ENCODE measurements at places on chromosomes 13 and 19.

DNA sequence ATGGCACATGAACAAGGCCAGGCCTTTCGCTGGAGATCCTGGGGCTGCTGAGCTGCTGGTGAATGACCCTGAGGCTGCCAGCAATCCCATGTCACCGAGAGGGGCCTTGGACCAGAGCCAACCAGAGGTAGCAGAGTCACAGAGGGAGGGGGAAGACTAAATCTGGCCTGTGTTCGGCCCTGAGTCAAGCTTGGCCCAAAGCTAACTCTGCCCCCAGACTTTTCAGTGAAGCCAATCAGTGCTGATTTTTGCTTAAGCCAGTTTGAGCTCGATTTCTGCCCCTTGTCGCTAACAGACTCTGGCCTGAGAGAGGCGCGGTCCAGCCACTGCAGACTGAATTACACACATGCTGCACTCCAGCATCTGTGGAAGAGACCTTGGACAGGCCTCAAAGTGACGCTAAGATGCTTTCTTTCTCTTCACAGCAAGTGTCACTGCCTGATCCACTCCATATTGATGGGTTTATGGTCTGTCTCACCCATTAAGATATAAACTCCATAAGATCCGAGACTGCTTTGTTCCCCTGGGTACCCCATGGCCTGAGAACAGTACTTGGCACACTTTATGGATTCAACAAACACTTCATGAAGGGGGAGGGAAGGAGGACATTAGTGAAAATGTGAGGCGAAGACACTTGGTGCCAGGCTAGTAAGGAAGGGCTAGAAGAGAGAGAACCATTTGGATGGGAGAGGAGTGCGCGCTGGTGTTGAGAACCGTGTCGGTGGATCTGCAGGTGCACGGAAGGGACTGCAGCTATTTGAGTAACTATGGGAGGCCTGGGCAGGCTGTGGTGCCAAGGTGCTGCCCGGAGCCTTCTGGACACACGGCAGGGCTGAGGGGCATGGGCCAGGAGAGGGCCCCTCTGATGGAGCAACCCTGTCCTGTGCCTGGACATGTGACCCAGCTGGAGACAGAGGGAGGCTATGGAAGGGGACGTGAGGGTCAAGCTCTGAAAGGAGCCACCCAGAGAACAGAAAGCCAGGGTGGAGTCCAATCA lies 17.6 kb downstream of the RANBP3 start:
- DNase-seq: no peak

- DNase-seq: no peak
Measured at GRCh38 chr13:39037410-39037879, 444 bp downstream of the PROSER1 start.

DNA sequence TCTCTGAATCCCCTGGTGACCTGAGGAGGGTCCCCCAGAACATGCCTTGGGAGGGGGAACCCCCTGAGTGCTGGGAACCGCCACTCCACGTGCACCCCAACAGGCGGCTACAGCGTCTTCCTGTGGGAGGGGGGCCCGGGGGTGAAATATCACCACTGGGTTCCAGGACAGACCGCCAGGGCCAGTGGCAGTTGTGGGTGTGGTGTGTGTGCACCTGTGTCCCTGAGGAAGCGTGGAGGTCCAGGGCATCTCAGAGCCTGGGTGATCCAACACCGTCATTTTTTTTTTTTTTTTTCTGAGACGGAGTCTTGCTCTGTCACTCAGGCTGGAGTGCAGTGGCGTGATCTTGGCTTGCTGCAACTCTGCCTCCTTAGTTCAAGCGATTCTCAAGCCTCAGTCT lies 4.2 kb downstream of the ADGRE5 start:
- no peak for DNase-seq

- DNase-seq: peak; percentile 20
Measured at GRCh38 chr13:112451512-112452379, 75.6 kb downstream of the SPACA7 start.

GRCh38 chr13:95920485-95920884 lies 132.7 kb downstream of the UGGT2 start:
- no peak for DNase-seq

- DNase-seq: no peak
Measured at GRCh38 chr19:35457173-35457572, 9.1 kb downstream of the FFAR2 start.

GRCh38 chr19:34044021-34044420 lies 128.3 kb upstream of the LSM14A start:
- no peak for DNase-seq

DNA sequence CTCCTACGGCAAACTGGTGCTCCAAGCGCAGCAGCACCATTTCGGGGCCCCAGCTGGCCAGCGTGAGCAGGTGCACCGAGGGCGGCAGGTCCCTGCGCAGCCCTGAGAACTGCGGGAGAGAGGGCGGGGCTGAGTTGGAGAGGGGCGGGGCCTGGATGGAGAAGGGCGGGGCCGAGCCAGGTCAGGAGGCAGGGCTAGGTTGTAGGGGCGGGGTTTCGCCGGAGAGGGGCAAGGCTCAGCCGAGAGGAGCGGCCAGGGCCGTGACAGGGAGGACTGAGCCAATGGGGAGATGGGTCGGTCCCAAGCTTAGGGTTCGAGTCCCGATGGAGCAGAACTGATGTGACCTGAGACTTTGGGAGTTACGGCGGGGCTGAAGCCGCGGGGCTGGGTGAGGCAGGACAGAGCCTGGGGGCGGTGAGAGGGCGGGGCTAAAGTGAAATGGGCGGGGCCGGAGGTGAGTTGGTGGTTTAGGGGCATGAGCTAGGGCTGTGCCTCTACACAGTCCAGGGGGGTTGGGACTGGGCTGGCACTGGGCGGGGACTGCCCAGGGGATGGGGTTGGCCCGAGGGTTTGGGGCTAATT lies 19.0 kb downstream of the MAN2B1 start:
- DNase-seq: peak; percentile 82

DNA sequence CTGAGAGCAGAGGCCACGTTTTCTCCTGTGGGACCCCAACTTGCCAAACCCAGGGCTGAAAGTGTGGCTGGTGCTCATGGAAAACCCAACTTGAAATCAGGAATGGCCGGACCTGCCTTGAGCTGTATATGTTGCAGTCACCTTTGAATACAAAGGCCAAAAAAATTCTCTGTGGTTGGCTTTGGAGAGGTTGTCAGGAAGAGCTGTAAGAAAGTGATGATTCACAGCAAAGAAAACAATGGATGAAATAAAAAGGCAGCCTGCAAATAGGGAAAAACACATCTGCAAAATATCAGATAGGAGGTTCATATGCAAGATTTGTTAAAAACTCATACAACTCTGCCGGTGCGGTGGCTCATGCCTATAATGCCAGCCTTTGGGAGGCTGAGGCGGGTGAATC lies 715.8 kb downstream of the UQCRFS1 start:
- DNase-seq: no peak

GRCh38 chr19:18839465-18840287 lies 7.9 kb downstream of the UPF1 start:
- DNase-seq: peak; percentile 20

DNA sequence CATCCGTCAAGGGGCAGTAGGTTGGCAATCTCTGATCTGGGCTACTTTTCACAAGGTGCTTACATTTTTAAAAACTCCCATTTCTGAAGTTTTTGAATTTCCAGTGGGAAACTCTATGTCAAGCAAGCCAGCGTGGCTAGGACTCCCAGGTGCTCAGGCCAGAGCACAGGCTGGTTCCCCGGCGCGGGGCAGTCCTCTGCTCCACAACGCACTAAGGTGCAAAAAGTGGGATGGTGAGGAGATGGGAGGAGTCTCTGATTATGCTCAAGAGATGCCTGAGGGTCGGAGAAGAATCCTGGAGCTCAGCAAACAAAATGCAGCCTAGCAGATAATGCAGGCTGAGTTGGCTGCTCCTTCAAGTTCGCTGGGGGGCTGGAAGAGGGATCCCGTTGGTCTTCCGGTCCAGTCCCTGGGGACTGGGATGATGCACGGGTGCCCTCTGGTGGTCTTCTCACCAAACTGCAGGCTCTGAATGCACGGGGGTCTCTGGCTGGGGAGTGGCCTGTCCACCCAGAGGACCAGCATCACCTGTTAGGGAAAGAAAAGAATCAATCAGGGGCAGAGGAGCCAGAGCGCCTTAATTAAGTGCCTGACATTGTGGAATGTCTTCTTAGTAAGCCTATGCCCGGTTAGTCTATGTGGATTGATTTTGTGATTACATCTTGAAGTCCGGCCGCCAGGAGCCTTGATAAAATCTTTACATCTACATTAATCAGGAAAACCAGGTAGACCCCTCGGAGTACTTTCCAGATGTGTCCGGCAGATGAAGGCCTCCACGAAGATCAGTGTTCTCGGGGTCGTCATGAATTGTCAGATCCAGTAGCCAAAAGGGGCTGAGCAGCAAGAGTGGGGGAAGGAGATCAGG lies 244.4 kb upstream of the MAB21L1 start:
- peak; percentile 49 for DNase-seq

GRCh38 chr13:45368571-45368970 lies 27.6 kb upstream of the TPT1 start:
- no peak for DNase-seq

- DNase-seq: peak; percentile 76
Measured at GRCh38 chr19:11963566-11964355, 1.1 kb upstream of the ZNF763 start.

- DNase-seq: peak; percentile 42
Measured at GRCh38 chr13:49214917-49215376, 5.2 kb upstream of the MLNR start.

GRCh38 chr19:7355151-7355820 lies 6.5 kb downstream of the ARHGEF18 start:
- DNase-seq: peak; percentile 56

- DNase-seq: no peak
Measured at GRCh38 chr13:96898212-96898611, 96.1 kb downstream of the OXGR1 start.

DNA sequence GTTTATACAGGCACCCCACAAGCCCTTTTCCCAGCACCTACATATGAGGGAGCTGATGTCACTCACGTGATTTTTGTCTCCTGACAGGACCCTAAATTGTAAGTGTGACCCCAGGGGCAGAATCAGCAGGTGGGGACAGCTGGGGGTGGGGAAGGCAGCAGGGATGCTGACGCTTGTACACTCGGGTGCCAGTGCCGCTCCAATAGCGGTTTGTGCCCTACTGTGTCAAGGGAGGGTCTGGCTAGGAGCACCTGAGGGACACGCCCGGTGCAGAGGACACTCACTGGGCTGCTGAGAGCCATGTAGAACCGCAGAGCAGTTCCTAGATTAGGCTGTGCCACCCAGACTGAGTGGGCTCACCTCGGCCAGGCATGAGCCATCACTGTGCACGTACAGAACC lies 81.3 kb downstream of the SCGB2B2 start:
- DNase-seq: no peak

GRCh38 chr19:45995715-45996385 lies 583 bp downstream of the CCDC61 start:
- DNase-seq: no peak

DNA sequence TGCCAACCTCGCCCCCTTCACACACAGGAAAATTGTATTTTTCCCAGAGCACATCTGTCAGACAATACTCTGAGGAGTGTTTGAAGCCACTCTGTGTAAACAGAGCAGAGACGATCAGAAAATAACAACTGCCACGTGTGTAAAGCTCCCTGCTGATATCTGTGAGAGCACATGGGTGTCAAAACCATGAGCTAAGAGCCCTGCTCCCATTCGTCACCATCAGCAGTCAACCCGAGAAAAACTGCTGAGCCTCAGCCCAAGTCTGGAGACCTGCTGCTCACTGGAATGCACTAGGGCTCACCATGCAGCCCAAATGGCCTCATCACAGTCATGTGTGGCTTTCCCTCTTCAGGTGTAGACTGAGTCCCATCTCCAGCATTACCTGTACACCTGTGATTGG lies 304.1 kb downstream of the FGF14 start:
- DNase-seq: no peak

GRCh38 chr19:30791088-30791487 lies 418.9 kb downstream of the ZNF536 start:
- DNase-seq: no peak

DNA sequence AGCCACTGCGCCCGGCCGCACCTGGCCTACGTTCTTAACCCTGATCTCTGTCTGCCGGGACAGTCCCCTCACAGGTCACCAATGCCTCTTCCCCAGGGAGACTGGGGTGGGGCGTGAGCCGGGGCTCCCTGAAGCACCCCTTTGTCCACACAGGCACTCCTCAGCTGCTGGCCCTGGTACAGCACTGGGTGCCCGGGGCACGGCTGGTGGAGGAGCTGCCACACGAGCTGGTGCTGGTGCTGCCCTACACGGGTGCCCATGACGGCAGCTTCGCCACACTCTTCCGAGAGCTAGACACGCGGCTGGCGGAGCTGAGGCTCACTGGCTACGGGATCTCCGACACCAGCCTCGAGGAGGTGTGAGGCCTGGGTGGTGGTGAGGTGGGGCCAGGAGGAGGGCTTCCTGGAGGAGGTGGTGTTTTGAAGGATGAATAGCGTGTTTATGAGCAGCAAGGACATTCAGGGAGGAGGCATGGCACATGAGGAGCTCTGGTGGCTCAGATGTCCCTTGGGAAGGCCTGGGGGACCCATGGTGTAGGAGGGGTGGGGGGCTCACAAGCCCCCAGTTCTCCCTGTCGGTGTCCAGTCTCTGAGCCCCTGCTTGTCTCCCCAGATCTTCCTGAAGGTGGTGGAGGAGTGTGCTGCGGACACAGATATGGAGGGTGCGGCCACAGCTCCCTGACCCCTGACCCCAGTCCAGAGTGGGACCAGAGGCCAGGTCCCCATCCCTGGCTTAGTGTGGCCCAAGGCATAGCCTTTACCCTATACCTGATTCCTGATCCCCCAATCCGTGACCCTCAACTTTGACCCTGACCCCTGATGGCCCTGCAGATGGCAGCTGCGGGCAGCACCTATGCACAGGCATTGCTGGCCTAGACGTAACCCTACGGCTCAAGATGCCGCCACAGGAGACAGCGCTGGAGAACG lies 13.5 kb upstream of the ARHGAP45 start:
- DNase-seq: no peak

- DNase-seq: no peak
Measured at GRCh38 chr19:15253061-15253460, 20.8 kb upstream of the EPHX3 start.

- DNase-seq: peak; percentile 58
Measured at GRCh38 chr19:2150794-2151338, 500 bp downstream of the AP3D1 start.

DNA sequence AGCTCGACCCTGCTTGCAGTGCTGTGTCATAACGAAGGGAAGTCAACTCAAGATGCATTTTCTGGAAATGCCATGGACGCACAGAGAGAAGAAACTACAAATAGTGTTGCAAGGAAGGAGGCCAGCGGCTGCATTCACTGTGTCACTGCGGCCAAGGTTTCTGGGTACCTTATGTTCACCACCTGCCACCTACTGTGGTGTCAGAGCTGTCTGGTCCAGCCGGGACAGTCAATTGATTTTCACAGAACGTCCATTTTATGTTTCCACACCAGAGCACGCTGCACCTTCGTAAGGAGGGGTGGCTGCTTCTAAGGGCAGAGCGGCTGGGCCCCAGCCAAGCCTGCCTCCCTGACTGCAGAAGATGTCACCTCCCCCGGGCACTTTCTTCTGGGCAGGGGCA lies 17.7 kb downstream of the TSHZ3 start:
- peak; percentile 10 for DNase-seq

Data from stomach (tissue), 19 donors.